Fibroblast of the conjunctiva (primary cell): ENCODE measurements at places on chromosomes 3 and 15.
A peak's percentile ranks its signal among the peaks of the same experiment; 100 is the strongest.

DNA sequence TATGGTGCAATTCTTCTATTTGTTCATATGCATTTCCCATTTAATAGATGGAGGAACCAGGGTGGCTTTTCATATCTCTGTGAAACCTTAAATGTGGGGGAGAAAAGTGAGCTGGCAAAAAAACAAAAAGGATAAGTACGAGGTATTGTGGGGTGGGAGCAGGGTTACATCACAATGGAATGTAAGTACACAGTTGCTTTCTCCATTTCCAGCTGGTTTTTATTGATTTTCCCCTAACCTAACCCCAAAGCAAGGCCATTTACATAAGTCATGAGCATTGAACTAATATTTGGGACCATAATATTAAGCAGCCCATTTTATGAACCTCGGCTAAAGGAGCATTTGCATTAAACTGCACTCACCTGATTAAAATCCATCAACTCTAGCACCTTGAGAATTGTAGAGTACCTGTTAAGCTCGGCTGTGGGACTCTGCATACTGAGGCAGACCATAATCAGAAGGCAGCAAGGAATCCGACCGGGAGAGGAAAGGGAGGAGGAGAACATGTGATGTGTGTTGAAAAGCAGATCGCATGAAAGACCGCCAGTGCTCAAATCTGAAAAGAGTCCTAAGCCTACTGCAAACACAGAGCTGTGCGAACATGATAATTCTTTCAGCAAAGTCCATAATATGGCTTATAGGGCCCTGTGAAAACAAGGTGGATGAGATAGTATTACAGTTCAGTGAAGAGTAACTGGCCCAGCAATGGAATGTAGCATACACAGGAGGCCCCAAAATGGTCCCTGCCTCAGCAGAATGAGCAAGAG is 513.4 kb downstream of the FHIT start:
- no peak for DNase-seq

DNA sequence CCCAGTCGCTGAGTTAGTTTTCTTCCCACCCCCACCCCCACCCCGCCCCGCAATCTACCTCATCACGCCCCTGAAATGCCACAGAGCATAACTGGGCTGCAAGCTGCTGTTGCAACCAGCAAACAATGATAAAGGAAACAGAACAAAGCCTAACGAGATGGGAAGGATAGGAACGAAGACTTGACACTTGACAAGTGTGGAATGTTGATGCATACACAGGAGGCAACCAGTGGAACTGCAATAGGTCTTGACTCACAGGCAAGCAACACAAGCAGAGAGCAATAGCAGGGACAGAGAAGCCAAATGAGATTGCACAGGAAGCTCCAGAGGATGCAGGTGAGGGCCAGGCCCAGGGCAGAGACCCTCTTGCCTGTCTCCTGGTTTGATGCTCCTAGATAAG is 225.9 kb downstream of the IGSF11 start:
- no peak for DNase-seq

DNA sequence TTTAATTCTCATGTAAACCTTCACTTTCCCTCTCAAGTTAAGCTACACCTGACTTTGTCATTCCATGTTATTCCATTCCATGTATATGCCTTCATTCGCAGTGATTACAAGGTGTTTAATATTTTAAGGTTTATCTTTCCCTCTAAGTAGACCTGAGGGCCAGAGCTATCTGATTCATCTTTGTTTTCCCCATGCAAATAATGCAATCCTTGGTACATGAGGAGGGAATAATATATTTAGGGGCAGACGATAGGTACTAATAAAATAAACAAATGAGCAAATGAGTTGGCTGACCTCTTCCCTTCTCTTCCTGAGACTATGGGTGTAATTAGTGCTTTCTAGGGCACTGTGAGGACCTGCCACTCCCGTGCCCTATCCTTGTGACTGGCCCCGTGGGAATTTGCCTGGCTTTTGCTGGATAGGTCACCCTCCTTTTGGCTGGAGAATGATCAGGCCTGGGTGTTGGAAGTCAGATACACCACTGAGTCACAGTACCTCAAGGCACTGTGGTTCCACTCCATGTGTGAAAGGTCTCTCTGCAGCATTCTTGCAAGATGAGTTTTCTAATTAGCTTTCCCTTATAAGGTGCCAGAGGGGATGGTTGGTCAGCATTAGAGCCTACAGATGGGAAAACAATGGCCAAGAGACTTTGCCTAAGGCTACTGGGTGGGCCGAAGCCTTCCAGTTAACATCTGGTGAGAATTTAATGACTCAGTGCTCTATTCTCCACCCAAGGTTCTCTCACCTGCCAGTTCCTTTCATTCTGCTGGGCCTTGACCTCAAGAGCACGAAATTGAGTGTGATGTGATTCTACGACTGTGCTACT is 183.2 kb downstream of the P3H2 start:
- DNase-seq: peak; percentile 91

DNA sequence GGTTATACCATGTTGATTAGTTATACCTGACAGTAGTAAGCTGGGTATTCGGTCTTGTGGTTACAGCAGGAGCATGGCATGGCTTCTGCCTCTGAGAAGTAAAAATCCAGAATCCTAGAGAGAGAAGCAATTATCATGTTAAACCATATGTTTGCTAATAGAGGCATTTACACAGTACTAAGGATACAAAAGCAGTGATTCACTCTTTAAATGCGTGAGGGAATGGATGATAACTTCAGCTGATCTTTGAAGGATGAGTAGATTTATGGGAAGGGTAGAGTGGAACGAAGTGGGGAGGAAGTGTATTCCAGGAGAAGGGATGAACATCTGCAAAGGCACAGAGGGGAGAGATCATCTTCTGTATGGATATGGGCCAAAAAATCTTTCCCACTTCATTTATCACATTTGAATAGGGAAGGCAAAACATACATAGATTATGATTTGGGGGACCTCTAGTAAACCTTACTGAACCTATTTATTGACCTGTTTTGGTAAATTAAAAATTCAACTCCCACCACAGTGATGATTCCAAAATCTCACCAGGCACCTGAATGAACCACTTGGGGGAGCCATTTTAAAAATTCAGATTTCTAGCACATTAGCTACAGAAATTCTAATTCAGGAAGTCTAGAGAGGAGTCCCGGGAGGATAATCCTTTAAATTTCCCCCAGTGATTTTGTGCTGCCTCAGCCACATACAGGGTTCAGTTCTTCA is 35.1 kb downstream of the IGSF10 start:
- no peak for DNase-seq

GRCh38 chr15:61522411-61522810 is 293.3 kb upstream of the RORA start:
- no peak for DNase-seq

DNA sequence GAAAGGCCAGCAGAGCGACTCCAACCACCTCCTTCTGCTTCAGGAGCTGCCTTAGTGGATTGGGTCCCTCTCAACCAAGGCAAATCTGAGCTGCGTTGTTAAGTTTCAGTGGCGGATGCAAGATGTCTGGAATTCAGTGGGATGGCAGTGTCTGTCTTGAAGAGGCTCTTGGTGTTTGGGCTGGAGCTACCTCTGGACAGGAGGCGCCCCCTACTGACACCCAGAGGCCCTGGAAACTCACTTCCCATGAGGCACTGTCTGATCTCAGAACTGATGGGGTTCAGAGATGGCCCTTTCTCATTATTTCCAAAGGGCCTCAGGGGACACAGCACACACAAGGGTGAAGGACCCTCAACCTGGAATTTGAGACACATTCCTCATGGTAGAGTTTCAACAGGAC is 6.0 kb upstream of the SLC28A1 start:
- DNase-seq: peak; percentile 20

- no peak for DNase-seq
Measured at GRCh38 chr15:29126821-29127461, 142.7 kb downstream of the NSMCE3 start.

GRCh38 chr15:63212050-63213004 is 22.9 kb downstream of the RAB8B start:
- peak; percentile 68 for DNase-seq

DNA sequence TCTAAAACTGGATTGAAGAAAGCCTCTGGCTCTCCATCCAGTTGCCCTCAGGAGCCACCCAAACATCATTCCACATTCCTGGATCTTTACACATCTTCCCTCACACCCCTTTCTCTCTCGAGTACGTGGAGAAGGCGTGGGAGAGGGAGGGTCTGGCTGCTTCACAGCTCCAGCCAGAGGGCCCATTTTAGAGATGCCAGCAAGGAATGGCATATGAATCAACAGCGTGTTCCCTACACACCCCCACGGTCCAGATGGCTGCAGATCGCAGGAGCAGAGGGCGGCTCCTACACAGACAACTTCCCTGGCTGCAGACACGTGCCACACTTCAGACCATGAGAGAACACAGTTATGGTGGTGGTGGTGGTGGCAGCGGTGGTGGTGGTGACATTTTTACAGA is 280.1 kb downstream of the ERC2 start:
- DNase-seq: no peak

GRCh38 chr3:167750272-167750971 is 14.9 kb downstream of the SERPINI1 start:
- no peak for DNase-seq

DNA sequence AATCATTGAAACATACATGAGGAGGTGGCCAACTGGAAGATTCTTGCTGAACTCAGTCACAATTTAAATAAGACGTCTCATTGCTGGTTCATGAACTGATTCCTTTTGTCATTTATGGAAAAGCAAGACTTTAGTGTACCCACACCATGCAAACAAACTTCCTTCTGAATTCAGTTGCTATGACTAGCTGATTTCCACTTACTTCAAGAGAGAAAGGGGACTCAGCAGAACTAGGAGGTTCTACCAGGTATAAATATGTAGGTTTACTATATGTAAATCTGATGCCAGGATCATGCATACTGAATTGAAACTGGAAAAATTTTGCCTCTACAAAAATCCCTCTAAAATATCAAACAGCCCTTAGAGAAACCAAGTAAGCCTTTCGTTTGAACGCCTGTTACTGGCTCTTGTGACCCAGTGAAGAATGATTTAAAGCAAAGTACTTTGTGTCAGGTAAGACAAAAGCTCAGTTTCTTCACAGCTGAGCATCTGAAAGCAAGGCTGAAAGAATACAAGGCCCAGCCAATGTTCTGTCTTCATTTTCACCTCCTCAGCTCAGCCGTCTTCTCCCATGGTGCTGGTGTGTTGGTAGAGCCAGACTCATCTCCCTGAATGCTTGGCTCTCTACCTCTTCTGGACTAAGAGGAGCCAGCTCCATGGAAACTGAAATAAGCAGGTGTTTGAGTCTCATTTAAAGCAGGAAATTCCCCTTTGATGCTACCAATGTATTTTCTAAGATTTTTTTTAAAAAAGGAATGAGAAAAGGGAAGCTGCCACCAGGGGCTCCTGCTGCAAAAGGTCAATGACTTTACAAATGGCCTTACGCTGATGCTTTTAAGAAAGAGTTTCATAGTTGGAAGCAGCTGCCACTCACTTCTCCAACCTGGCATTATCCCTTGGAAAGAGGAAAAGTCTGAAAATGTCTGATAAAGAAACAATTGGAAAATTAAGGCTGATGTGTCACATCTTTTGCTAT is 301.6 kb downstream of the EFHB start:
- no peak for DNase-seq

DNA sequence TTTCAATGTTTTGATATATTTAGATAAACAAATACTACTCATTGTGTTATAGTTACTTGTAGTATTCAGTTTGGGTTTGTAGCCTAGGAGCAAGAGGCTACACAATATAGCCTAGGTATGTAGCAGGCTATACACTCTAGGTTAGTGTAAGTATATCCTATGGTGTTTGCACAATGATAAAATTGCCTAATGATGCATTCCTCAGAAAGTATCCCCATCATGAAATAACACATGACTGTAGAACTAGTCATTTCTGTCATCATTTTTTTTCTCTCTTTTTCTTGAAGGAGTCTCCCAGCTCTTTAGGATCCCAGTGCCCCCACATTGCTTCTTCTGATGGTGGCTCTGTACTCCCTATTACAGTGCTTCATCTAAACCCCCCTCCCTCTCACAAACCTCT is 157.7 kb upstream of the CADPS start:
- DNase-seq: no peak

DNA sequence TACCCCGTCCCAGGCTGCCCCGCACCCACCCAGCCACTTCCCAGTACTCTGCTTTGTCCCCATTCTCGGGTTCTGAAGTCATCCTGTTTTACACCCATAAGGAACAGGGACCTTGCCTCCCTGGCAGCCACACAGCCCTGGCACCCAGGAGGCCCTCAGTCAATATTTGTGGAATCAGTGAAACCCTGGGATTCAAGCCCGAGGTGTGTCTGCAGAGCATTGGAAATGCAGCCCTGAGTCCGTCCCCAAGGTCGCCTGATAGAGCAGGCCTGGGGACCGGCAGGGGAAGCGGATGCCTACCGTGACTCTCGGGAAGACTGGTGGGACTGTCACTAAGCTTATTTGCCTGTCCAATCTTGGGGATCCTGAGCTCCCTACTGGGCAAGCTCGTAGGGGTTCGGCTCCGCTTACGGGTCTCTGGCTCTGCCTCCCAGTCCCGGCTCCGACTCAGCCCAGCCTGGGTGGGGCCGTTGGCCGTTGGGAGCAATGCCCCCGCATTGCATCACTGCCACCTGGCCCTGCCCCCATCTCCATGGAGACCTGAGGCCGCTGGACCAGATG is 64.4 kb upstream of the TAMM41 start:
- DNase-seq: no peak

- no peak for DNase-seq
Measured at GRCh38 chr3:62923066-62923465, 47.9 kb upstream of the CADPS start.
